ENCODE measurements at places on chromosomes 13 and 19.

DNA sequence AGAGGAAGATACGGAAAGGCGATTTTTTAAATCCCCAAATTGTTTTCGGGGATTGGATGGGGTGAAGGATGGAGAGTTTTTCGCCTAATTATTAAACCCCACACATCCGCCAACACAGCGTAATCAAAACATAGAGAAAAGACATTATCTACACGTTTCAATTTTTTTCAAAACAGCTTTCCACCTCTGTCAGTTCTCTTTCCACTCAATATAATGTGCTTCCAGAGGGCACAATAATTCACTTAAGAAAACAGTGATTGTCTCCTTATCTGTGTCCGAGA, 435 bp upstream of the OBI1 start:
- DNase-seq = no peak

- no peak for DNase-seq
These were observed 39.1 kb downstream of the PEPD start for GRCh38 chr19:33482476-33482875.

DNA sequence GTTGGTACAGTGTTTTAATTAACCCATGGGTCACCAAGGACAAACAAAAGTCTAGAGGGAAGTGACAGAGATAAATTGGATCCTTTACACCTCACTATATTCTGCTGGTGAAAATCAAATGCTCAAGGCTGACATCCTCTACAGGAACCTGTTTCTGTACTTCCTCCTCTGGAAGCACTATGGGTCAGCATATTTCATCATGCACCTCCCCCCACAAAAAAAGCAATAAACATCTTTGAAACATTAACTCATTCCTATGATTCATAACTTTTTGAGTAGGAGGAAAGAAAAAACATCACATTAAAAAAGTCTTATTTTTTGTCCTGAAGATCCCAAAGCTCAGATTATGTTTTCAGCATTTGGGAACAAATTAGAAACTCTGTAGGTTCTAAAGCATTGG, 588.3 kb upstream of the SGCG start:
- DNase-seq = no peak

DNA sequence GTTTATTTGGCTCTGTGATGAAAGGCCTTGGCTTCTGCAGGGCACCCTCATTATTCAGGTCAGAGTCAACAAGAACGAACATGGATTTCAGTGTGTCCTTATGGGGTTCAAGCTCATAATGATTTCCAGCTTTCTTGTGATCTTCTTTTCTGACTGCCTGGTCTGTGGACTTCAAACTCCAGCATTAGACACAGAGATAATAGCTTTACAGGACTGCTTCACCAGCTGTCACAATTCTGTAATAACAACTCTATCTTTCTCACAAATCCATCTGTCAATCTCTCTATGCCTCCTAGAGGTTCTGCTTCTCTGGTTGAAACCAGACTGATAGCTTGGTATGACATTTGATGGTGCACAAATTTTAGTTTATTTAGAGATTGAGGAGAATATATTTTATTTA, 13.1 kb upstream of the SLITRK6 start:
- DNase-seq = no peak

DNA sequence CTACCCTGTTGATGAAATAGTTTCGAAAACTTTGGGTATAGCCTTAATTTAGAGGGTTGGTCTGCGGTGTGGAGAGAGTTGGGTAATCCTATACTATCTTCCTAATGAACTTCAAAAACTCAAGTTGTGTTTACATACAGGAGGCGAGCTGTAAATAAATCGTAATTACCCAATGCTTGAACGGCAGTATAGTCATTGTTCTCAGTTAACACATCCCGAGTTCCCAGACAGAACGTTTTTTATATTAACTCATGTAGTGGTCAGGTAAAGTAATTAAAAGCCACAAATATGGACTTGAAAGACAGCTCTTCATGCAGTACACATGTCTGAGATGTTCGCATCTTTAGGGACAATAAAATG, 1.5 kb downstream of the PDS5B start:
- no peak for DNase-seq

GRCh38 chr13:73273745-73274144, 214.9 kb downstream of the KLF5 start:
- DNase-seq = no peak

DNA sequence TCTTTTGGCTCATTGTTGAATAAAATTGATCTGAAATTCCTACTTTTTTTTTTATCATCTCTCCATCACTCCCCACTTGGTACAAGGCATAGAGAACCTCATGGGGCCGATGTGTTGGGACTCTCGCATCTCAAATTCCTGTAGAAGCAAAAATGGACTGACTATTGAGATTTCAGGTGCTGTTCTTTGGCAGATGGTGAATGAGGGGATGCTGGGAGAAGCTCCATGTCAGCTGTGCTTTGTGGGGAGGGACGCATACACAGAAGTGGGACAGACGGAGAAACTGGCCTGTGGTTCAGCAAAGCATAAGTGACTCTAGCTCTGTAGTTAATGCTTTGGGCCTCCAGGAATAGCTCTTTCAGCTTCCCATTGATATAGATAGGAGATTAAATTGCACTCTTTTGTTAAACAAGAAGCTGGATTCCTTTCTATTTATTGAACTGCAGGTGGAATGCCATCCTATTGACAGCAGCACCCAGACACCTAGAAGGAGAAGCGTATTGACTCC, 194.5 kb upstream of the RNF113B start:
- DNase-seq = no peak

DNA sequence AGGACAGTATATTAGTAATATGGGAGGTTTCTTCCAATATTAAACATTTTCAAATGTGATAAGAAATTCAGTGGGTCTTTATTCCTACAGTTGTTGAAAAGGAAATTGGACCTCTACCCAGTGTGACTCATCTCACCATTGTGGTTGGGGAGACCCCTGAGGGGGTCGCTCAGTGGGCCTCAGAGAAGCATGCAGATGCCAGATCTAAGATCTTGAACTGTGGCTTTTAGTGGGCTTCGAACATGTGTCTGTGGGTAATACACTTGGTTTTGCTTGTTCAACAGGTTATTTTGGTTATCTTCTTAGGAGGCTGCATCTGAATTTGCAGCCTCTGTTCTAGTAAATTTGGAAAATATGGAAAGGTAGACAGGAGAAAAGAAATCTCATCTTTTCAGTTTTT, 132.3 kb downstream of the PCCA start:
- no peak for DNase-seq

- DNase-seq = no peak
These were observed 39.3 kb upstream of the ZNF780A start for GRCh38 chr19:40130013-40130412.

DNA sequence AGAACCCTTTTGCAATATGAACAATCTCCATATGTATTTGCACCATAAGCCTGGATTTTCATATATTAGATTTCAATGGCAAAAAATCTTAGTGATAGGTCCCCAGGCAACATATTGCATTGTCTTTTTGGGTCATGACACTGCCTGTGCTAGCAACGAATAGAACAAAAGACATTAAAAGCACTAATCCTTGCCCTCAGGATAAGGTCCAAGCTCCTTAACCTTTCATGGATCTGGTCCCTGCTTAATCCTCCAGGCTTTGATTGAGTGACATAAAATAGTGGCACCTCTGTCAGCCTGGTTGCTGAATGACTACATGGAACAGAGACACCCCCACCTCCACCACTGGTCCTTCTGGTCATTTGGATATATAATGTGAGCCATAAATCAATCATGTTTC, 134.4 kb downstream of the RBM26 start:
- DNase-seq = no peak

DNA sequence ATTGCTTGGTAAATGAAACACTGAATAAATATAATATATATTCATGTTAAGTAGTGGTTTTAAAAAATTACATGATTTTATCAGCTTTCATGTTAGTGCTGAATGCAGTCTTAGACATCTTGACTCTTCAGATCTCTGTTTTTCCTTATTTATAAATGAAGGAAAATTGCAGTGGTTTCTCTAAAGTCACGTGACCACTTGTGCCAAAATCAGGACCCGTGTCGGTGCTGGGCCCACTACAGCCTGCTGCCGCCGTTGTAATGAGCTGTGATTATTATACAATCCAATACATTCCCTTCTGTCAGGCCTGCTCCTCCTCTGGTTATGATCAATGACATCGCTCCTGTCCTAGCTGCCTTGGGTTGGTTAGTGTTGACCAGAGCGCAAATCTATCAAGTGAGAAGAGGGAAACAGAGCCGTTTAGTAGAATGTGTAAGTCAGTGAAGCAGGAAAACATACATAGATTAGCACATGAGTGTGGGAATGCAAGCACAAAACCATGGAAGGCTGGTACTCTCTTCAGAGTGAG, 88.2 kb downstream of the AKAP11 start:
- DNase-seq = no peak

DNA sequence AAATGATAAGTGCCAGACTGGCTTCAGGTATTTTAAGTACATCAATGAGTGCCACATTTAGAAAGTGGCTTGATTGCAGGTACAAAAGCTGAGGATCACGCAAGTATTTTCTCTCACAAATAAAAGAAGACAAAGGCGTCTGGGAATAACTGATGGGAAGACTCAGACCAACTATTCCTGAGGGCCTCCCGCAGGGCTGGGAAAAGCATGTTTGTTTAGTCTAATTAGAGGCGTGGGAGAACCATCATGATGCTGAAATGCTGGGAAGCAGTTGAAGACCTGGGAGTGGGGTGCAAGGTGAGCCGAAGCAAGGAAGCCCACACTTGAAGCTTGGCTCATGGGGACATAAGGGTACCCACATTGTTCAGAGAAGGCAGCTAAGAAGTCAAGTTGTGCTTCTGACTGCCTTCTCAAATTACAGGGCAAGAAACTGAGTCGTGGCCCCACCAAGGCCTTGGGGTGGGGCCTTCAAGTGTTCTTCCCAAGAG, 536.0 kb downstream of the MYO16 start:
- DNase-seq = no peak

GRCh38 chr19:4115050-4115817, 8.7 kb downstream of the MAP2K2 start:
- DNase-seq = no peak

DNA sequence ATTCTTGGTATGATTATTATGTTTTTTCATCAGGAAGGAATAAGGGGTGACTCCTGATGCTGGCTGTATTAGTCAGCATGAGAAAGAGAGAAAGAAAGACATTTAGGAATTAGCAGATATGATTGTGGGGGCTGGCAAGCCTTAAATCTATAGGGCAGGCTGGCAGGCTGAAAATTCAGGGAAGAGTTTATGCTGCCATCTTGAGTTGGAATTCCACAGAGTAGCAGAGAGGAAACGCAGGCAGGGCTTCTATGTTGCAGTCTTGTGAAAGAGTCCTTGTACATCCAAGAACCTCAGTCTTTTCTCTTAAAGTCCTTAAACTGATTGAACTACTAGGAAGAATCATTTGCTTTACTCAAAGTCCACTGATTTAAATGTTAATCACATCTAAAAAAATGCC, 262.7 kb upstream of the SLC10A2 start:
- no peak for DNase-seq

- no peak for DNase-seq
These were observed 32.5 kb downstream of the LCP1 start for GRCh38 chr13:46149272-46150133.

- DNase-seq = no peak
These were observed 362.1 kb upstream of the DACH1 start for GRCh38 chr13:72229067-72229466.

DNA sequence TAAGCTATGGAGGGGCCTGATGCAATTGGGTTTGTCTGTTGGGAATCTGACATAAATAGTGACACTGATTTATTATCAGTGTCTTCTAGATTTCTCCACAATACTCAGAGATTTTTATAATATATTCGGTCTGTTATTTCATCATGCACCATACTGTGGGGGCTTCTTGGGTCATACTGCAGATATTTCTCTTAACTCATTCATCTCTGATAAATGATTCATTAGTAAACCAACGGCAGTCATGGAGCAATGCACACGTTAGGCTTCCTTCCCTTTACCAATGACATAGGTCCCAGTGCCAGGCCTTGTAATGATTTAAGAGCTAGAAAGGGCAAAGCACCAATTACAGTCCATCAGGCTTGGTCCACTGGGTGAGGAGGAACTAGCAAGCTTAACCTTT, 53.6 kb downstream of the FAM216B start:
- no peak for DNase-seq

DNA sequence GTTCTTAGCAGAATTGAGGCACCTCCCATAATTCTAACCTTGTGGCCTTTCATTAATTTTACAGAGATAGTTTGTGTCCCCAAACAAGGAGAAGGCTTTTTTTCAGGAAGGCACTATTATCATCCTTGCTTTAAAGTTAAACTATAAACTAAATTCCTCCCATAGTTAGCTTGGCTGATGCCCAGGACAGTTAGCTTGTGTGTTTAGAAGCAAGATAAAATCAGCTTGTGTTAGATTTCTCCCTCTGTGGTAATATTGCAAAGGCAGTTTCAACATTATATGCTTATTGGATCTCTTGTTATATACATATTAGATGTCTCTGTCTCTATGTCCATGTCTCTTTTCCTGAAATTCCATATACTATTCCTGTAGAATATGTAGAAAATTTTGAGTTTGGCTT, 342.7 kb downstream of the TBC1D4 start:
- DNase-seq = no peak

DNA sequence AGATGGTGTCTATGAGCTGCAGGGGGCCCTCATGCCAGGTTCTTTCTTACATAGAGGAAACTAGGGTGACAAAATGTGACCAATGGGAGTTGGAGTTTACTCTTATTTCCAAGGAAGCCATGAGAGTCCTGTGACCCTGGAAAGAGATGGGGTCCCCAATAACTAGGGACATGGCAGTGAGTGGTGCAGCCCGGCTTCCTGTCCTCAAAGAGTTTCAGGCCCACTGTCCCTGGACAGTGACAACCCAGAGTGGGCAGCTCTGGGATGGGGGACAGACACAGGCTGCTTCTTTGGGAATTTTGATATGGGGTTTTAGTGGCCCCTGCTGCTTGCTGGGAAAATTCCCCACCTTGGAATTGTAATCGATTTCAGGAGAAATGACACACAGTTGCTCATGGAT, 8.4 kb upstream of the IGFL1 start:
- DNase-seq = no peak

DNA sequence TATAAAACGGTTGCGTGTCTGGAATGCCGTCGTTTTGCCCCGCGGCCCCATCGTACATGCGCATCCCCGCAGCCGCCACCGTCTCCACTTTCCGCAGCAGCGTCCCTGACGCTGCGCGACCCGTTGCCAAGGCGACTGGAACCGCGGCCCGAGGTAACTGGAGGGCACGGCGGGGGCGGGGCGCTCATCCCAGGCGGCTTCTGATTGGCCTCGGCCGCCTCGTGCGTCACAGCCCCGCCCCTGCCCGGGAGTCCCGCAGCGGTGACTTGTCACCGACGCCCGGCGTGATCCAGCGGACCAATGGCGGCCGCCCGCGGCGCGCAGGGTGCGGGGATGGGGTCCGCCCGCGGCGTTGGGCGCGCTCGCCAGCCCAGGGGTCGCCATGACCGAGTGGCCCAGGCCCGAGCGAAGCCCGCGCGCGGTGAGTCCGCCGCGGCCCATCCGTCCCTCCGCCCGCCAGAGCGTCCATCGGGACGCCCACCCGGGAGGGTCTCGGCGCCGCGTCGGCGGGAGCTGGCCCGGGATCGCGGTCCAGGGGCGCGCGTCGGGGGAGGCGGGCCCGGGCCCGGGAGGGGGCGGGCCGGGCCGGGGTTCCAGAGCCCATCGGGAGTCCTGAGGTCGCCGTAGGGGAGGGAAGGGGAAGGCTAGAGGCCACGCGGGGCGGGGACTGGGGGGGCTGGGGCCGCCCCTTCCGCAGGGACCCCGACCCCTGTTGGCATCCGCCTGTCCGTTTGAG, at the start of gene ZSCAN1:
ZSCAN1 (plus strand) TSS at position 285 of the 736 bp plus-strand sequence. CDS start 3,812 bp downstream, outside the sequence.
- peak; percentile 38 for DNase-seq
